ENCODE measurements at places on chromosomes 16 and 17. TPM values are rescaled to one million over a fixed set of nuclear protein-coding genes. Genes with fewer than 3 reads are reported as not detected.

Gene GPR142
- not detected for total RNA-seq

Gene XAF1
- total RNA-seq: 5.8 TPM

Gene TMEM92
- not detected for total RNA-seq

GRCh38 chr17:71632328-71632727, 488.5 kb upstream of the SOX9 start:
- no peak for DNase-seq

DNA sequence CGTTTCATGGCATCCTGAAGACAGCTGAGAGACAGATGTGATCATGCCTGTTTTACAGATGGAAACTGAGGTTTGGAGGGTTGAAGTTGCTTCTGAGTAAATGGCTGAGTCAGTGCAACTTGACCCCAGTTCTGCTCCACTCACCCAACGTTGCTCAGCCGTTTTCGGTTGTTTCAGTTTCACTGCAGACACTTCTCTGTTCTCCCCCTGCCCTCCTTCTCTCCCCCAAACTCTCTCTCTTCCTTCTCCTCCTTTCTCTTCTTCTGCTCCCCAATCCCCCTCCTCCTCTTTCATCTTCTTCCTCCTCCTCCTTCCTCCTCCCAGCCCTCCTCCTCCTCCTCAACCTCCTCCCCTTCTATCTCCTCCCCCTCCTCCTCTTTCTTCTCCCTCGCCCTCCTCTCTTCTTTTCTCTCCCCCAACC, 9.4 kb upstream of the CEP20 start:
- DNase-seq: no peak

DNA sequence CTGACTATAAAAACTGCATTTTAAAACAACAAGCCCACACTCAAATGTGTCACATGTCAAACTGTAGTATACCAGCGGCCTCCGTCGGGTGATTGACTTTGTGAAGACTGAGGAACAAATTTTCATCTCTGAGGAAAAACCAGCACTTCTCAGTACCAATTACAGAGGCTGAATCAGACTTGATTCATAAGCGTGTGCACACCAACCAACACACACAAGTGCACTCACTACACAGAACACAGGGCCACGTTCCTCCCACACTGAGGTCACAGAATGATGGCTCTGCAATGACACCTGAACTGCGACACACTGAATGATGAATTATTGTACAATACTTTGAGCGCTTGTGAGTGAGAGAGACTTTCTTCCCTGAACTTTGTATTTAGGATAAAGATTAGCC, 29.6 kb downstream of the XPO6 start:
- no peak for DNase-seq

DNA sequence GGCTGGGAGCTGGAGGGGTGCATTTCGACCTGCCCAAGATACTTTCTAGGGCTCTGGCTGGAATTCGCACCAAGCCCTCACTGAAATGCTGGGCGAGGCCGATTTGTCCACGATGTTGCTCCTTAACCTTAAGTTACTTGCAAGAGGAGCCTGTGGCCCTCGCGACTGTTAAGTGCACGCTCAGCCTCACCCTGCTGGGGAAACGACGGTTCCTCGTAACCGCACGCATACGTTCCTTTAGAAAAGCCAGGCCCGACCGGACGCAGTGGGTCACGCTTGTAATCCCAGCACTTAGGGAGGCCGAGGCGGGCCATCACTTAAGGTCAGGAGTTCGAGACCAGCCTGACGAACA, 607 bp upstream of the NCOR1 start:
- peak; percentile 5 for DNase-seq

DNA sequence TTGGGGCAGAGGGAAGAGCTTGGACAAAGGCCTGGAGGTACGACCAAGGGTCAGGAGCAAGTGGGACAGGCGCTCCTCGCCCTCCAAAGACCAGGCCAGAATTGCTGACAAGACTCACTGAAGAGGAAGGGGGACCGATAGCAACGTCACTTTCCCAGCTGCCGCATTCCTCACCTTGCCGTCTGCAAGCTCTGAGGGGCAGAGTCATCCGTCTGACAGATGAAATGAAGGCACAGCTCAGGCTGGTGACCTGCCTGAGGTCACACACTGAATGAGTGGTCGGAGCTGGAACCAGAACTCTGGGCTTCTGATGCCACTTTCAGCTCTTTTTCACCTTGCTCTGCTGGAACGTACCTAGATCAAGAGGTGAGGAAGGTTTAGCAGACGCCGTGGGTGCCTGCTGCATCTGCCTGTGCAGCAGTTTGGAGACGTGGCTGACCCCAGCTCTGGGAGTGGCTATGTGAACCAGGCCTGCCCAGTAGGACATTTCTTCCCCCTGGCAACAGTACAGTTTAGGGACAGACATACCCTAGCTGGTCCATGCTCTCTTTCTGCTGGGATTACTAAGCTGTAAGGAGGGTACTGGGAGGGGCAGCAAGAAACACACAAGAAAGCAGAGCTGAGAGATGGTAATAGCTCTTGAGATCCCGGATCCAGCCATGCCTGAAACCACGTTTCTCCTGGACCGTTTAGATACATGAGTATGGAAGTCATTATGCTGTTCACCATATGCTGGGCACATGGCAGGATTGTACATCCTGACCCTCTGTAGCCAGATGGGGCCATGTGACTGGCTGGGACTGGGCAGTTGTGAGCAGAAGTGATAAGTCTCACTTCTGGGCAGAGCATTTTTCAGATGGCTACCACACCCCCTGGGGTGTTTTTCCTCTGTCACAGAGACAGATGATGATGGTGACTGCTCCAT, 50.9 kb downstream of the IL21R start:
- DNase-seq: no peak

GRCh38 chr17:38761612-38762011, 9.1 kb downstream of the PSMB3 start:
- DNase-seq: no peak
